CD4-positive, alpha-beta T cell (primary cell): ENCODE measurements at places on chromosomes 4 and X.
A peak's percentile ranks its signal among the peaks of the same experiment; 100 is the strongest.

- no peak for DNase-seq
- H3K27me3 ChIP-seq, result no peaks in the 10 kb centered on the region
- H3K4me3 ChIP-seq, result no peak overlapping the region
- peaks cover 29% of the 10 kb centered on the region for H3K36me3 ChIP-seq
- H3K4me1 ChIP-seq, result peaks cover 4% of the 10 kb centered on the region
- no peak overlapping the region for H3K27ac ChIP-seq
These were observed 580.2 kb downstream of the INPP4B start for GRCh38 chr4:142265946-142266345.

- DNase-seq, result no peak
- H3K36me3 ChIP-seq, result no peaks in the 10 kb centered on the region
- H3K4me3 ChIP-seq, result no peak overlapping the region
- H3K27ac ChIP-seq, result no peak overlapping the region
- no peaks in the 10 kb centered on the region for H3K4me1 ChIP-seq
These were observed 63.3 kb downstream of the MEPE start for GRCh38 chr4:87895964-87896621.

GRCh38 chr4:78624048-78624447 is 72.5 kb downstream of the ANXA3 start:
- no peak overlapping the region for H3K4me3 ChIP-seq
- no peak overlapping the region for H3K27ac ChIP-seq
- H3K4me1 ChIP-seq, result no peaks in the 10 kb centered on the region
- H3K27me3 ChIP-seq, result no peaks in the 10 kb centered on the region

DNA sequence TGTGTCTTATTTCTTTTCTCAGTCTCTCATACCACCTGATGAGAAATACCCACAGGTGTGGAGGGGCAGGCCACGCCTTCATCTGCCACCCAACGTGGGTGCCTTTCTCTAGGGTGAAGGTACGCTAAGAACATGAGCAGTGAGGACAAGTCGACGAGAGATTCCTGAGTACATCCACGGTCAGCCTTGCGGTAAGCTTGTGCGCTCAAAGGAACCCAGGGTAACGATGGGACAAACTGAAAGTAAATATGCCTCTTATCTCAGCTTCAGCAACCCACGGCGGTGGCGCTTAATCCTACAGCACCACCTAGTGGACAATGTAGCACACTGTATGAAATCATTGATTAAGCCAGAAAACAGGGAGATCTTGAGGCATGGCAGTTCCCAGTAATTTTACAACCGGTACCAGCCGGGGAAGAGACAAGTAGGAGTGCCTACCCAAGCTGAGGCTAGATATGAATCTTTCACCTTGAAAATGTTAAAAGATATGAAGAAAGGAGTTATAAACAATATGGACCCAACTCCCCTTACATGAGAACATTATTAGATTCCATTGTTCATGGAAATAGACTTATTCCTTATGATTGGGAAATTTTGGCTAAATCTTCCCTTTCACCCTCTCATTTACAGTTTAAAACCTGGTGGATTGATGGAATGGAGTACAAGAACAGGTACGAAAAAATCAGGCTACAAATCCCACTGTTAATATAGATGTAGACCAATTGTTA is 63.0 kb downstream of the ZNF732 start:
- peak; percentile 88 for DNase-seq
- peak overlapping the region; percentile 29 for H3K27ac ChIP-seq
- H3K4me3 ChIP-seq, result peak overlapping the region; percentile 54
- H3K36me3 ChIP-seq, result no peaks in the 10 kb centered on the region

DNA sequence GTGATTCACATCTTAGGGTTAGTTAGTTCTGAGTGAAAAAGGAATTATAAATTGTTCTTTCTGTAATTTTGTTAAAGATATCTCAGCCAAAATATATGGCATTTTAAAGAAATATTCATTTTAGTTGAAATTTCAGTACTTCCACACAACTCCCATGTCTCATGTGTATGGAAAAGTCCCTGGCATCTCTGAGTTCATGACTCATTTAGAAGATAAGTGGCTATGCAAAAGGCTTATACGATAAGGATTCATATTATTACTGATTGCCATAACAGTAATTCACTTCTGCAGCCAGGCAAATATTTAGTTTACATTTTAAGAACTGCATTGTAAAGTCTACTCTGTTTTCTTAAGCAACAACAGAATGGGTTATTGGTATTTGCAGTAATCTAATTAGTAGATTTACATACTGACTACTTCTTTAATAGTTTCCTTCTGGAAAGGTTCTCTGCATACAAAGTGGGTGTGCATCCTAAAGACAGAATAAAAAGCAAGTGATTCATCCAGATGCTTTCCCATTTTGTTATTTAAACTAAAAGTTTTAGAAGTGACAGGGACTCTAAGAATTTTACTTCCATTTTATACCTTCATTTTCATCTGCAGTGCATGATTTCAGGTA is 682.4 kb upstream of the PABPC4L start:
- no peaks in the 10 kb centered on the region for H3K4me1 ChIP-seq
- H3K36me3 ChIP-seq, result no peaks in the 10 kb centered on the region
- DNase-seq, result no peak
- H3K4me3 ChIP-seq, result no peak overlapping the region
- no peak overlapping the region for H3K27ac ChIP-seq

- H3K27ac ChIP-seq, result no peak within 1 kb of the TSS
- H3K4me3 ChIP-seq, result no peak within 1 kb of the TSS
- peaks cover 4% of the 10 kb centered on the region for H3K27me3 ChIP-seq
- no peaks in the 10 kb centered on the region for H3K4me1 ChIP-seq
- no peaks in the 10 kb centered on the region for H3K36me3 ChIP-seq
- DNase-seq, result no peak
These were observed at the start of gene KLKB1 for GRCh38 chr4:186227221-186227620. TSS of gene KLKB1 (plus strand) at chr4:186227507. CDS start at chr4:186228196, 689 bp downstream.

DNA sequence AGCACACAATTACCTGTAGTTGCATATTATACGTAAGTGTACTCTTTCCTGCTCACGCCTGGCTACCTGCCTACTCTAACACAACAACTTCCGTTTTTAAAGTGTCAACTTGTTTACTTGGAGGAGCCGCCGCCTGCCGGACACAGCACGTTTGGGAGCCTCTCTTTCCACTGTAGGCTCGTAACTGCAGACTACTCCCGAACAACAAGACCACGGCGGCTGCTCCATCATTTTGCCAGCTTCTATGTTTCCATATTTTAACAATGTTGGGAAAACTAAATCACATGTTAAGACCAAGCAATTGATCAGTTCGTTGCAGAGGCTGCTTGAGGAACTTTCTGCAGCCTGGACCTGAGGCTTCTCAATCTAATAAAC is 841 bp downstream of the MTNR1A start:
- no peak overlapping the region for H3K4me3 ChIP-seq
- H3K27me3 ChIP-seq, result peaks cover 13% of the 10 kb centered on the region
- no peak for DNase-seq
- H3K4me1 ChIP-seq, result no peaks in the 10 kb centered on the region
- no peak overlapping the region for H3K27ac ChIP-seq

DNA sequence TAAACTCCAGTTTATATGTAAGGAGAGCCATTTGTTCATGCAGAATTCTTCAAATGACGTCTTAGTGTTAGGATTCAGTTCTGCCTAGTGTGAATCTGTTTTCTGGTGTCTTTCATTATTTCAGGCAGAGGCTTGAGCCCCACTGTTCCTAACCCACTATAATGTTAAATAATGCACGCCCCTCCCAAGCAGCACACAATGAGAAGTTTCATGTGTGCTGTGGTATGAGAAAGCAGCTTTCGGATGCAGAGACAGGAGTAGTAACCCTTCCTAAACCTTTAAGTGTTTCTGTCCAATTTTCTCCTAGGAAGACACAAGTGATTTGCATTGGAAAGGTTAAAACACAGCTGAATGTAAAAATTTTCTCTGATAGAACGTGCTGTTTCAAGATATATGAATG is 54.5 kb downstream of the TRIM2 start:
- no peaks in the 10 kb centered on the region for H3K27me3 ChIP-seq
- H3K27ac ChIP-seq, result no peak overlapping the region
- H3K4me3 ChIP-seq, result no peak overlapping the region
- no peak for DNase-seq

DNA sequence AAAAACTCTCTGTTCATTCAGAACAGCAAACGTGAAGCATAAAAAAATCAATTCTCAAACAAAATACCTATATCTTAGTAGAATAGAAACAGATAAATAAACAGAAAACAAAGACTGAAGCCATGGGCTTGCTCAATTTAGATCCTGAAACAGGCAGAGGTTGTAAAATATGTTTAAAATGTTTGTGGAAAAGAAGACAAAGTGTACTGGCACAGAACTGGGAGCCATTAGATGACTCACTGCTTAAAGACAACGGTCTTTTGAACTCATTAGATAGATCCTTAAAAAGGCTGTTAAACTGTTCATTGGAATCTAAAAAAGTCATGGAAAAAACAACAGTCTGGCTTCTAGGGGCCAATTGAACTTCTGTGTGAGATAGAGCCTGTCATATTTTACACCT is 247.0 kb upstream of the NDST4 start:
- H3K4me1 ChIP-seq, result no peaks in the 10 kb centered on the region
- no peak overlapping the region for H3K27ac ChIP-seq
- DNase-seq, result no peak
- H3K27me3 ChIP-seq, result no peaks in the 10 kb centered on the region

GRCh38 chrX:153818571-153819383 is 11.6 kb downstream of the PDZD4 start:
- H3K36me3 ChIP-seq, result no peaks in the 10 kb centered on the region
- peak overlapping the region; percentile 49 for H3K4me3 ChIP-seq
- DNase-seq, result peak; percentile 81
- H3K27ac ChIP-seq, result no peak overlapping the region
- peaks cover 78% of the 10 kb centered on the region for H3K4me1 ChIP-seq
